ENCODE measurements at places on chromosomes 6 and 20. TPM values are rescaled to one million over a fixed set of nuclear protein-coding genes. Genes with fewer than 3 reads are reported as not detected.

Gene PSMB8
- 461 TPM for total RNA-seq

Gene NHSL1
- total RNA-seq: 0.20 TPM

Gene EFCAB8
- total RNA-seq: 0.30 TPM

Gene GJA10
- total RNA-seq: 1.3 TPM

Gene HLA-DRA
- 313 TPM for total RNA-seq

Gene HSPA12B
- total RNA-seq: not detected

Gene TMEM244
- 0.99 TPM for total RNA-seq

Gene ZMYND8
- 39.4 TPM for total RNA-seq

Gene C20orf204
- total RNA-seq: 17.5 TPM

Gene TLDC2
- total RNA-seq: not detected

Gene OVOL2
- not detected for total RNA-seq

Gene TSHZ2
- 1.9 TPM for total RNA-seq

Gene CSNK2B
- 206 TPM for total RNA-seq

Gene BPIFA1
- total RNA-seq: not detected

DNA sequence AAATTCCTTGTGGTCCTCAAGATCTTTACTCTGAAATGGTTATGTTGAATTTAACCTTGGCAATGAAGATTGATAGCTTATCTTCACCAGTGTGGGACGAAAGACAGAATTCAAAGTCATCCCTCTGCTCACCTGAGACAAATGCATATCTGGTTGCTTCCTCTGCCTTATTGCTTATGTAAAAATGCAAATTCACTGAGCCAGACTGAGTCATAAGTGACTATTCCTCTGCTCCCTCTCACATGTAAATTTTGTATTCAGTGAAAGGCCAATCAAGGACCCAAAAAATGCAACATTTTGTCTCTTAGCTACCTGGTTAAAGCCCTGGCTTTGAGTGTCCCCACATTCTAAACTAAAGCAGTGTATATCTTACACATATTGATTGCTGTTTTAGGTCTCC is 593.1 kb upstream of the GJE1 start:
- no peak for DNase-seq

GRCh38 chr6:161151059-161151645 is 122.7 kb downstream of the AGPAT4 start:
- no peak for DNase-seq

GRCh38 chr6:150673720-150674346 is 74.1 kb downstream of the PLEKHG1 start:
- DNase-seq: no peak

DNA sequence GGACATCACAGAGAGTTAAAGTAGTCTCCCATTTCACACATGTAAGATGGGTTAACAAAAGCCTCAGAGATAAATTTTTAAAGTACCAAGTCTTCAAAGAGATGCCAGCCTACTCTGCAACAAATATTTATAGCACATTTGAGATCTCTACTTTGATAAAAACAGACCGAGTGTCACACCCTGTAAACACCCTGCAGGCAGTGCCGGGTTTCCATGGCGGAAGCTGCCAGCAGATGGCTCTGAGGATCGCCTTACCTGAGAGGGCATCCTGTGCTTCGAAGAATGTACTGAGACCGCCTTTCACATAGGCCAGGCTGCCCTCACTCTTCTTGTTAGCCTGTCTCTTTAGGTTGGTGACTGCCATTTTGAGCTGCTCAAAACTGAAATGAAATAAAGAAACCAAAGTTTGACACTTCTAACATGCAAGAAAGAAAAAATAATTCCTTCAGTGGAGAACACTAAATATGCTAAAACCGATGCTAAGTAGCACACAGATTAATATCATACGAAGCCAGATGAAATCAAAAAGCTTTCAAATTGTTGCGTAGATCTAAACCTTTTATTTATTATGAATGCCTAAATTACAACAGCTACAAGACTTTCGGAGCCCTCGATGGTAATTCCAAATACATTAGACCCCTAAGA is 39.3 kb downstream of the HUS1B start:
- DNase-seq: no peak

DNA sequence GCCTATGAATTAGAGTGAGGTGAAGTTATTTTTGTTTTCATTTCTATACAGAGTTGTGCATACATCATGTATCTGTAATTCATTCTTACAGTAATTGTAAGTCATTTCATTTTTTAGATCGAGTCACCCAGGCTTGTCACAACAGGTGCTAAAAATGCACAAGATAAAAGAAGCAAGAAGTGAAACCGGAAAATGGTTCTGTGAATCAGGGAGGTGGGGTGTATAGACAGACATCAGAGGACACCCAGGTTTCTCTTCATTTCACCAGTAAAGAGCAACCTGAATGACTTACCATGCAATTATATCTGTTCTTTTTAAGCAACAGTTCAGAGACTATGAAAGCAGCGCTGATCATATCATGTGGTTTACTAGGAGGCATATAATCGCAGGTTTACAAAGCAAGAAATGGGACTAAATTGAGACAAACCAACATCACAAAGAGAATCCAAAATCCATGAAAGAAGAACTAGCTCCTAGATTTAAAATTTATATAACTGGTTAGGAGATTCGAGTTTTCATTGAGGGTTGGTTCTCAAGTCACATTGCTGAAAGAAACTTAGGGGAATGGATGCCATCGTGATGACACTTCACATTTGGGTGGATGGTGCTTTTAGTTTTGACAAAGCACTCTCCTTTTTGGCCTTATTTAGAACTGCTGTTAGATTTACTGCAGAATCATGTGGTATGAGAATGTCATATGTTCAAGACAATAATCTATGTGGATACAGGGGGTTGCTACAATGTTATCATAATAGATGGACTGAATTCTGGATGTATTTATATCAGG is 27.9 kb upstream of the TBC1D7 start:
- DNase-seq: peak; percentile 45

DNA sequence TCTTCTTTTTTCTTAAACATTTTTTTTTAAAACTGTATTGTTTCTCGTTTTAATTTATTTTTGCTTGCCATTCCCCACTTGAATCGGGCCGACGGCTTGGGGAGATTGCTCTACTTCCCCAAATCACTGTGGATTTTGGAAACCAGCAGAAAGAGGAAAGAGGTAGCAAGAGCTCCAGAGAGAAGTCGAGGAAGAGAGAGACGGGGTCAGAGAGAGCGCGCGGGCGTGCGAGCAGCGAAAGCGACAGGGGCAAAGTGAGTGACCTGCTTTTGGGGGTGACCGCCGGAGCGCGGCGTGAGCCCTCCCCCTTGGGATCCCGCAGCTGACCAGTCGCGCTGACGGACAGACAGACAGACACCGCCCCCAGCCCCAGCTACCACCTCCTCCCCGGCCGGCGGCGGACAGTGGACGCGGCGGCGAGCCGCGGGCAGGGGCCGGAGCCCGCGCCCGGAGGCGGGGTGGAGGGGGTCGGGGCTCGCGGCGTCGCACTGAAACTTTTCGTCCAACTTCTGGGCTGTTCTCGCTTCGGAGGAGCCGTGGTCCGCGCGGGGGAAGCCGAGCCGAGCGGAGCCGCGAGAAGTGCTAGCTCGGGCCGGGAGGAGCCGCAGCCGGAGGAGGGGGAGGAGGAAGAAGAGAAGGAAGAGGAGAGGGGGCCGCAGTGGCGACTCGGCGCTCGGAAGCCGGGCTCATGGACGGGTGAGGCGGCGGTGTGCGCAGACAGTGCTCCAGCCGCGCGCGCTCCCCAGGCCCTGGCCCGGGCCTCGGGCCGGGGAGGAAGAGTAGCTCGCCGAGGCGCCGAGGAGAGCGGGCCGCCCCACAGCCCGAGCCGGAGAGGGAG is 580 bp downstream of the VEGFA start:
- DNase-seq: peak; percentile 69

- no peak for DNase-seq
Measured at GRCh38 chr6:80872199-80872950, 765.9 kb downstream of the BCKDHB start.

DNA sequence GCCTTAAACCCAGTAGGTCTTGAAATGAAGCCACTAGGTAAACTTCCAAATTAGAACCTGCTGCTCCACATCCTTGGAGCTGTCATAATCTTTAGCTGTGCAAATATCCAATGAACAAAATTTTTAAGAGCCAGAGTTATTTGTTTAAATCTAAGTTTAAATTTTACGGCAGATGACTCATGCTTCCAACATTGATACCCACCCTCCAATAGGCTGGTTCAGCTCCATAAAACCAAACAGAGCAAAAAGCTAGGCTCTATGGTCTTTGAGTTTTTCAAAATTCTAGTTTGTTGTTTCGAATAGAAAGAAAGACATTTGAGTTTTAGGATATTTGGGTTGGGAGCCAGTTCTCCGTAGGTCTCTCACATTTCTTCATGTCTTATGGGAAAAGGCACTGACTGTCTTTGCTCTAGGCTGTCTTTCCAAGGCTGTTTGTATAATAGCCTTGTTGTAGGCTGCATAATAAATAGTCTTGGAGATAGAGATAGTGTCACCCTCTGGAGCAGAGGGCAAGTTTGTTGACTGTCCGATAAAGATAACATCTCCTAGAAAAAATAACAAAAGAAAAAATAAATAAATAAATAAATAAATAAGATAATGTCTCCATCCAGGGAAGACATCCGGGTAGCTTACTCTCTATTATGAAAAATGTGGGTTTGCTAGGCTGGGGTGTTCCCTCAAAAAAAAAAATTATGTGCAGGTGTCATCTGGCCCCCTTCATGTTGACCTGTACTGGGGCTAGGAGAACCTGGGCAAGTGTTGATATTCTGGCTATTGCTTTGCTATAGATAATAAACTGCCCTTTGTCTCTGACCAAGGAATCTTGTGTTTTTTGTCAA is 36.5 kb downstream of the SLC2A12 start:
- DNase-seq: no peak

DNA sequence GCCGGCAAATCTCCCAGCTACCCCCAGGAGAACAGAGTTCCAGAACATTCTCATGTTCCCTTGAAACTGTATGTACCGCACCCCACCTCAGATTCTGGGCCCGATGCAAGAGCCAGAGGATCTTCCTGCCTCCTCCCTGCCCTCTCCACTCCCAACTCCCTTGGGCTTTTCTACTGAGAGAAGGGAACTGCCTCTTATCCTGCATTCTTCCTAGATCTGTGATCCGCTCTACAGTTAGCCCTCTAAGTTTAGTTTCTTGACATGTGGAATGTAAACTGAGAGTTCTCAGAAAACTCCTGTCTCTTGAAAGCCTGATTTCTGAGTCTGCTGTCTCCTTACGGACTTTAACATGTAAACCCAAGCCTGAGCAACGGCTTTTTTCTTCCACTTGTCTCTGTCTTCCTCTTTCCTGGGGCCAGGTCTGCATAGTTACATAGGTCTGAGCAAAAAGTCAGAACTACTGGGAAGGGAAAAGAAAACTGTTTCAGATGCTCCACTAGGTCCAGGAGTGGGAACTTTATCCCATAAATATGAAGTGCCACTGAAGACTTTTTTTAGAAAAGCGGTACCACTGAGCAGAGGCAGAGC is 86.5 kb upstream of the TNFAIP3 start:
- no peak for DNase-seq

DNA sequence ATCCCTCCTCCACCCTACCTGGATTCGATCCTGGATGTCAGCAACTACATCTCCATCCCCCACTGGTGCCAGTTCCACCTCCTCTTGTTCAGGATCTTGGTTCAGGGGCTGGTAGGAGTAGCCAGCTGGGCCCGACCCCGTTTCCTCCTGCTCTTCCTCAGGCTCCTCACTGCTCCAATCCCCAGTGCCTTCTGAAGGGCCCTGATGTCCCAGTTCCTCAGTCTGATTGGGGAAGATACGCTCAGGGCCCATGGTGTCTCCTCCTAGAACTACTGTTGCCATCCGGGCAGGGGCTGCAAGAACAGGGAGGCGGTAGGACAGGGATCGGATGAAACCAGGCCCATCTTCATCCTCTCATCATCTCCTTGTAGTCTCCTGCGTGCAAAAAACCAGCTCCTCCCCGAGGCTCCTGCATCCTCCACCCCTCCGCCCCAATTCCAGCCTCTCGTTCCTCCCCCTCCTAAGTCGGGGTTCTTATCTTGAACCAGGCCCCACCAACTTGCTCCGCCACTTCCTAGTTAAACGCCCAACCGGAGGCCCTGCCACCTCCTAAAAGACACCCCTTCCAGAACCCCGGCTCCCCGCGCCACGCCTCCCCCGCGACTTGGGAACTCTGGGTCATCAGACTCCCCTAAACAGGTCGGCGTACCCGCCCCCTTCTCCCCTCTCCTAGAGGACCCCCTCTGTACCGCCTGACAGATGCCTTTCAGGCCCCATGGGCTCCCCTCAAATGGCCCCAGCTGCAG is 476 bp downstream of the MEA1 start:
- DNase-seq: peak; percentile 46

DNA sequence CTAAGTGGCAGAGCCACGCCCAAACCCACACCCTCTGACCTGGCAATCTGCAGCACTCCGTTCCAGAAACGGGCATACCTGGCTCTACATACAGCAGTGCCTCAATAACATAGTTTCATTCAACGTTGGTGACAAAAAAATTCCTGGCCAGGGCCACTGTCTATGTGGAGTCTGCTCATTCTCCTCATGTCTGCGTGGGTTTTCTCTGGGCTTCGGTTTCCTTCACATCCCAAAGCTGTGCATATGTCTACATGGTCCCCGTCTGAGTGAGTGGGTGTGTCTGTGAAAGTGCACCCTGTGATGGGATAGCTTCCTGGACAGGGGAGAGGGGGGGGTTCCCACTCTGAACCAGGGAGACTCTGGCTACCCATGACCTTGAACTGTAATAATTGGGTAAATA is 2.1 kb downstream of the KIAA0319 start:
- no peak for DNase-seq

- no peak for DNase-seq
Measured at GRCh38 chr20:10313701-10314100, 95.1 kb downstream of the SNAP25 start.

GRCh38 chr6:71720705-71721104 is 165.6 kb upstream of the RIMS1 start:
- DNase-seq: no peak

GRCh38 chr6:108559097-108559883 is 1.4 kb upstream of the FOXO3 start:
- DNase-seq: peak; percentile 88

GRCh38 chr6:5099537-5099936 is 14.4 kb downstream of the PPP1R3G start:
- no peak for DNase-seq

DNA sequence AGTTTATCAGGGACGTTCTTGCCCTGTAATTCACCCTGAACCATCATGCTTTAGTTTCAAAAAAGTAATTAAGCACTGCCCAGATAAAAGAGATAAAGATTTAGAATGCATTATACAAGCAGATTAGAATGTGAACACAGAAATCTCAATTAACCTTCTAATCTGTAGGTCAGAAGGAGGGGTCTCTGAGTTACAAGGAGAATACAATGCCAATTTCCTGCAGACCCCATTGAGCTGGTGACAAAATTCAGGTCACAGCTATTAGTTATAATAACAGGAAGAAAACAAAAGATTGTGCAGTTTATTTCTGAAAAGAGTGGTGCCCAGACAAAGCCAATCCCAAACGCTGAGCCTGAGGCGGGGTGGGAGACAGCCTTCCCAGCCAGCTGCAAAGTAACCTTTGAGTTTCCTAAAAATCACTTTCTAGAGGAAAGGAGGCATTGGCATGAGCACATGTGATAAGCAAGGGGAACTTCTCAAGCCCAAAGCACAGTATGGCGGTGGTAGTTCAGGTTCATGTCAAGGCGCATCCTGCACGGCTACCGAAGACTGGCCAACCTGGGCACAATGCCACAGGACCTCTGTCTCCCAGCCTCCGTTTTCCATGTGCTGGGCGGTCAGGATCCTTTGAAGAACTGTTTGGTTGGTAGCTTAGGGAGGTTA is 192.5 kb downstream of the TTLL2 start:
- DNase-seq: no peak

- DNase-seq: no peak
Measured at GRCh38 chr20:8476021-8476420, 344.0 kb downstream of the PLCB1 start.

- DNase-seq: no peak
Measured at GRCh38 chr20:57667388-57667787, 42.4 kb downstream of the PMEPA1 start.

All from activated CD8-positive, alpha-beta memory T cell treated with anti-CD3 and anti-CD28 coated beads, Interleukin-2, amount 10 ng/mL, durations not matched to agents 7 days and 5 days (primary cell).